ENCODE measurements at places on chromosomes 16 and 17.

- no peak for DNase-seq
Measured at GRCh38 chr17:5500247-5500588, 13.9 kb downstream of the MIS12 start.

GRCh38 chr16:85556456-85557082 lies 56.6 kb upstream of the GSE1 start:
- DNase-seq = no peak

GRCh38 chr16:21222495-21223337 lies 10.8 kb upstream of the ANKS4B start:
- peak; percentile 49 for DNase-seq

GRCh38 chr16:48173889-48174288 lies 18.1 kb upstream of the ABCC12 start:
- DNase-seq = no peak

- no peak for DNase-seq
Measured at GRCh38 chr16:31700200-31700529, 172.5 kb downstream of the AHSP start.

DNA sequence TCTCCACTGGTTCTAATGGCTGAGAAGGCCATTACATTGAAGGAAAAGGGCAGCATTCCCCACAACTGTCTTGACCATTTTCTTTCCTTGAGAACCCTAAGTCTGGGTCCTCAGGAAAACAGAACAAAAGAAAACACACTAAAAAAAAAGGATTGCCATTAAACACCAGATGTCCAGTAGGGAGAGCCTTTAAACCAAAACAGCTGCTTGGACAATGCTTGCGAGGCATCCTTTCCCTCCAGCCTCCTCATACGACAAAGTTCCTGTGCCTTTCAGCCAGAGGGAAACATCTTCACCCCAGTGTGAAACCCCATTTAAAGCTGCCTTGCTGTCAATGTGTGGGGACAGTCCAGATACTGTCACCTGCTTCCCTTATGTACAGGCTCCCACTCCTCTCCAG lies 74.3 kb downstream of the MMD start:
- DNase-seq = no peak

DNA sequence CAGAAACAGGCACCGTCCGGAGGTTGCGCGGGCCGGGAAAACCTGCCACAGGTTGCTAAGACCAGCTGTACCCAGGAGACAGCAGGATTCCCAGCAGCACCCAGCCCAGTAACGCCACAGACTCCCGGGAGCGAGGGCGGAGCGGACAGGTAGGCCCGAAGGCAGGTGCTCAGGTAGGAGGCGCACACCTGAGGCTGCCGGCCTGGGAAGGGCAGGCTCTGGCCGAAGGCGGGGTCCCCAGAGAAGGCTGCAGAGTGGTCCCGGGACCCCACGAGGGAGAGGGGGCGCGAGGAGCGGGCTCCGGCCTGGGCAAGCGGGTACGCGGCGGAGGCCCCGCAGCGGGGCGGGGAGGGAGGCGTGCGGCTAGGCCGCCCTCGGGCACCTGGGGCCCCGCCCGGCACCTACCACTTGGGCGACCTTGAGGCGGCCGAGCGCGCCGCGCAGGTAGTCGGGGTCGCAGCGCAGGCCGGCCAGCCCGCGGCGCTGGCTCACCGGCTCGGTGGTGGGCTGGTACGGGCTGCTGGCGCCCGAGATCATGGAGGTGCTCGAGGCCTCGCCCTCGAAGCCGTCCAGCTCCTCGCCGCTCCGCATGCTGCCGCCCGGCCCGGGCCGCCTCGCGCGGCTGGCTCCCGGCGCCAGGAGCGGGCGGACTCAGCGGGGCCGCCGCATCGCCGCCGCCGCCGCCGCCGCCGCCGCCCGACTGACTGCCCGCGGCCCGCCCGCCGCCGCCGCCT lies 441 bp downstream of the CMTM4 start:
- DNase-seq = no peak

DNA sequence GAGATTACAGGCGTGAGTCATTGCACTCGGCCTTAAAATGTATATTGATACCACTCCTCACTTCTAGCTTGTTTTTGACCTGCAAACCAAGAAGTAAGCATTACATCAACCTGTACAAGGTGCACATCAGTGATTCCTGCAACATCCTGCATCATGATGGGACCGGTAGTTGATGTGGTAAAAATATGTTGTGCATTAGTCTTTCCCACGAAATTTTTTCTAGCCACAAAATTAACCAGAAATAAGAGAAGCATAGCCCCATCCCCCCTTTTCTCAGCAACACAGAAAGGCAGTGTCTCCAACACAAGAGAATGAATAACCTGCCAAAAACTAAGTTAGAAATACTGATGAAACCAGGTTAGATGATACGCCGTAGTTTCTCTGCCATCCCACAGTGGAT lies 21.1 kb upstream of the NSMCE1 start:
- DNase-seq = no peak

DNA sequence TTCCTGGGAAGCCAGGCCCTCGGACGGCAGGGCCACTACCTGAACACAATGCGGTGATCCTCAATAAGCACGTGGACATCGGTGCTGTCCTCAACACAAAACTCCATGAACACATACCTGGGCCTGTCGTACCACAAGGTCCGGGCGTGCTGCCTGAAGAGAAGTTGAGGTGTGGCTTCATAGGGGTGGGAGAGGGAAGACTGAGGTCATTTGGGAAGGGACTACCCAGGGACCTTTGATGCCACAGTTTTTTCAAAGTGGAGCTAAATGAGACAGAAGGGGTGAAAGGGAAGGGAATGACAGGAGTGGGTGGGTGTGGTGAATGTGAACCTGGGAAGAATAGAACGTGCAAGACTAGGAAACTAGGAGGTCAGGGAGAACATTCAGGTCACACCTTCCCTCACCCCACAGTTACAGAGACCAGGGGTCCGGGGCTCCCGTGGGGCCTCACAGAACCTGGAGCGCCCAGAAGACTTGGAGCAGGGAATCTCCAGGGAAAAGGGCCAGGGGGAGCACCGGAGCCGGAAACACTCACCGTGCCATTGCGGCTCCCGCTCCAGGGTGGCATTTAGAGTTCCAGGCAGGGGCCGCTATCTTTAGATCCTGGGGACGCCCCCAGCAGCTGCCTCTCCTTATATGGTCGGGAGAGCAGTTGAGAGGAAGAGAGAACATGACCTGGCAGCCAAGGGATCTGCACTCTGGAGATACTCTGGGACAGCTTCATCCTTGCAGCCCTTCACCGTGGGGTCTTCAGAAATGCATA lies at the start of gene PTGES3L:
Gene PTGES3L (minus strand): TSS at position 570 of the 763 bp plus-strand sequence. CDS start 27 bp downstream, at position 543.
- no peak for DNase-seq

GRCh38 chr16:28168991-28169554 lies 42.7 kb downstream of the XPO6 start:
- no peak for DNase-seq

- DNase-seq = no peak
Measured at GRCh38 chr17:1573932-1574696, 11.5 kb upstream of the PITPNA start.

All from epithelial cell of proximal tubule (primary cell).